Stimulated activated CD8-positive, alpha-beta memory T cell treated with anti-CD3 and anti-CD28 coated beads, Interleukin-15, amount 100 ng/mL, for 4 hours (primary cell): ENCODE measurements at places on chromosomes 5 and 9.

DNA sequence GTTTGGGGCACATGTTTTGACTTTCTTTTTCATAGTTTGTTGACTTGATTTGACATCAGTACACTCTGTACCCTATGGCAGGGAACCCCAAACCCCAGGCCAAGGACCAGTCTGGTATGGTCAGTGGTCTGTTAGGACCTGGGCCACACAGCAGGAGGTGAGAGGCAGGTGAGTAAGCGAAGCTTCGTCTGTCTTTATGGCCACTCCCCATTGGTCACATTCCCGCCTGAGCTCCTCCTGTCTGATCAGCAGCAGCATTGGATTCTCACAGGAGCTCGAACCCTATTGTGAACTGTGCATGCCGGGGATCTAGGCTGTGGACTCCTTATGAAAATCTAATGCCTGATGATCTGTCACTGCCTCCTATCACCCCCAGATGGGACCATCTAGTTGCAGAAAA, 88.0 kb downstream of the TENT4A start:
- DNase-seq, result no peak

DNA sequence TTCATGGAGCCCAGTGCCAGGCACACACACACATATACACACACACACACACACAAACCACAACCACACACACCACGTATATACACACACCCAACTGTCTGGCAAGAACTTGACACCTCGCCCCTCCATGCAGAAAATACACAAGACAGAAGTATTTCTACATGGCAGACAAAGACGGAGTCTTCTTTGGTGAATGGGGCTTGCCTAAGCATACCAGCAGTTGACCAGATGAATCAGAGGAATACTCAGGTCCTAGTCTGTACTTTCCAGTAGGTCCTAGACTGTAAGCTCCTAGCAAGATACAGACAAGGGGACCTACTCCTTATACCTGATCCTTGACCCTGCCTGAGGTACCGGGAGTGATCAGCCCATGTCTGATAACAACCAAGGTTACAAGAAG, 60.1 kb downstream of the SIL1 start:
- no peak for DNase-seq

DNA sequence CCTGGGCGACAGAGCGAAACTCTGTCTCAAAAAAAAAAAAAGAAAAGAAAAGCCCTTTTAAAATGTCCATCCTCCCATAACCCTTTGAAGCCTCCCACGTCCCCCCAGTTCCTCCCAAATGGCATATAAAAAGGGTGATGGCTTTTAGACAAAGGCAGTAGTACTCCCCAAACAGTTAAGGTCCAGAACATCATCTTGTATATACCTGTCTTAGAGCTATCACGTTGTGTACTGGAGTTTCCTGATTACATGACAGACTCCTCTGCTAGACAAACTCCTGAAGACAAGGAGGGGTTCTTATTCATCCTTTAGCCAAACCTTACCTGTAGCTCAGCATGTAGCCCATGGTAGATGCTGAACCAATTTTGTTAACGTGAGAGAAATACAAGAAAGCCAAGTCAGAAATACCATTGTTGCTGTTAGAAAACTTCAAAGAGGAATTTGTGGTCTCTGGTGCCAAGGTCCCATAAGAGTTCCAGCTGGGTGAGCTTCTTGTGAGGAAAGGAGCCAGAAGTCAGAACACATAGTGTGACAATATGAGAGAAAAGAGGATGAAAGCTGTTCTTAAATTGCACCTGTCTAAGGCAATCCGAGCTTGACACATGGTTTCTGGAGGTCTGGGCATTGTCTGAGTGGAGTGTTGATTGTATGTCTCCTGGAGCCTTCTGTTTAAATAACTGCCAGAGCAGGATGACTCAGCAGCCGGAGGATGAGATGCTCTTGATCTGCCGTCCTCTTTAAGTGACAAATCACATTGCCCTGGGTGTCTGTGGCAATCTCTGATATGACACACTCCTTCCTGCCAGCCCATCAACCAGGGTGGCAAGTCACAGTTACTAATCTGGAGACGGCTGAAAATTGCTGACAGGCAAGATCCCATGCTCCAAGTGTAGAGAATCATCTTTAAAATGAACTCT, 69.1 kb downstream of the ARRDC3 start:
- peak; percentile 67 for DNase-seq

GRCh38 chr9:88678431-88678830, 143.5 kb downstream of the NXNL2 start:
- DNase-seq, result no peak

DNA sequence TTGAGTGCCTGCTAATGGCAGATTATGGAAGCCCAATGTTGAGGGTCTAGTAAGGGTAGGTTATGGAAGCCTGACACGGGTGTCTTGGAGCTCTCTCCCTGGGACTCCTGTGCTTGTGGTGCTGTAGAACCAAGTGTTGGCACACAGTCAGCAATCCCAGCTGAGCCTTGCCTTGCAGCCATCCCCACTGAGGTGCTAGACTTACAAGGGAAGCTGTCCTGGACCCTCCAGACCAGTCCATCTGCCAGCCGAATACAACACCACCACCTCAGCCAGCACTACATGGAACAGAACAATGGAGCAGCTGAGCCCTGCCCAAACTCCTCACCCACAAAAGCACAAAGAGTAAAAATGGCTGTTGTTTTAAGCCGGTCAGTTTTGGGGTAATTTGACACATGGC, 90.5 kb upstream of the DNAH5 start:
- DNase-seq, result no peak

- DNase-seq, result no peak
Observed at GRCh38 chr9:109387206-109387605, 66.3 kb upstream of the EPB41L4B start.

DNA sequence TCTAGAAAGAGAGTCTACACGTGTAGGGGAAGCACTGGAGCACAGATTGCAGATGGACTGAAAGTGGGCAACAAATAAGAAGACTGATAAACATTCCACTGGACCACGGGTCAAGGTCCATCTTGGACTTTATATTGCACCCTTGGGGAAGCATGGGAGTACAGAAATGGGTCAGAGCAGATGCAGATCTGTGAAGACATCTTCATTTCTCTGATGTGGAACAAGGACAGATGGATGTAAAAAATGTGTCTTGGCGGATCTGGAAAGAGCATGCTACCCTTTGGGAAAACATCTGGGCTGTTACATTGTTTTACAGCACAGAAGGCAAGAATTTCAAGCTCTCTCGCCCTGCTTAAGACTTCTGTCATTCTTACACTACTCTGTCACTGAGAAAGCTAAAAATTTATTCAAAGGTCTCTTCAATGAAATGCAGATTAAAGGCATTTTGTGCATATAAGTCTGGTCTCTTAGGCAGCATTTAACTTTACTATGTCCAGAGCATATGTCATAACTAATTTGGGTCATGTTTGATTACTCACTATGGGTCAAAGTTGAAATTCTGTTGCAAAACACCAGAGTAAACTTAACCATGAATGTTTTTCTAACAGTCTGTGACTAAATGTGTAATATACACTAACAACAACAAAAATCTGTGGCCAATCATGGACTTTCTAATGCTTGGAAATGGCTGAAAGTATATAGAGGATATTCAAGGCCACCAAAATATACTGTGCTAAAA, 756.4 kb upstream of the DMAC1 start:
- no peak for DNase-seq

DNA sequence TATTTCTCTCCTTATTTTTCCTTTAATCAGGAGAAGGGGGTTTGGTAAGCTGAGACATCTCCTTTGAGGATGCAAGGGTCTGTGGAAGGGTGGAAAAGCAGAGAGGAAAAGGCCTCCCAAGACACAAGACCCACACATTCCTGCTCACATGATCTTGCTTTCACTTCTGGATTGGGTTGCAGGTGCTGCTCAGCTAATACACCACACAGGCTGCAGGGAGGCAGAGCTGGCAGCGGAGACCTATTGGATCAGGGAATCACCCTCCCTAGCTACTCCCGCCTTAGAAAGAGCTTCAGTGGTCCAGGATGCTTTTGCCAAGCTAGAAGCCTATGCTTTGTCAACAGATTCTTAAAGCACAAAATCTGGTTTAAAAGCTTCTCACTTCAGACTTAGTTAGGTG, 87.6 kb upstream of the IL33 start:
- DNase-seq, result no peak

DNA sequence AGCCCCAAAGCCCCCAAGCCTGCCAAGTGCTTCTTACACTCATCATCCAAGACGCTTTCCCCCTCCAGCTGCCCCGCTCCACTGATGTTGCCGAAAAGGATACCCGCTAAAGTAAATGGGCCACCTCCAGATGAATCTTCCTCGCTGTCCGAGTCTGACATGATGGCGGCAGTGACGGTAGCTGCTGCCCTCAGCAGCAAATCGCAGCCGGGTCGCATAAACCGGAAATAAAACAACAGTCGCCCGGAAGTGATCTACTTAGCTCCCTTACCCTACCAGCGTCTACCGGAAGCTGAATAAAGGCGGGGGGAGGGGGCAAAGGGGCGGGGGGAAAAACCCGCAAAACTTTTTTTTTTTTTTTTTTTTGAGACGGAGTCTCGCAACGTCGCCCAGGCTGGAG, at the start of gene TAF1L:
Gene TAF1L (minus strand): TSS at position 308 of the 400 bp plus-strand sequence. CDS start 90 bp downstream, at position 218.
- DNase-seq, result no peak

DNA sequence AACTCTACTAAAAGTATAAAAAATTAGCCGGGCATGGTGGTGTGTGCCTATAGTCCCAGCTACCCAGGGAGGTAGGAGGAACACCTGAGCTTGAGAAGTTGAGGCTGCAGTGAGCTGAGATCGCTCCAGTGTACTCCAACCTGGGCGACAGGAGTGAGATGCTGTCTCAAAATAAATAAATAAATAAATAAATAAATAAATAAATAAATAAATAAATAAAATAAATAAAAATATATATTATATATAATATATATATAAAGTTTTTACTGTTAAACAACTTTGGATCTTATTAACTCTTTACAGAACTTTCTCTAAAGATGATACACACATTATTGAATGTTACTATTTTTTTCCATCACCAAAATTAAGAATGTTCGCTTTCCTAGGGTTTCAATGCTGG, 38.4 kb downstream of the HMGCR start:
- DNase-seq, result no peak

GRCh38 chr5:191036-191948, at the start of gene LRRC14B:
LRRC14B (plus strand) TSS chr5:191495; CDS start chr5:191539, 44 bp downstream.
- no peak for DNase-seq

- DNase-seq, result no peak
Observed at GRCh38 chr5:142636698-142637324, 49.1 kb downstream of the FGF1 start.

GRCh38 chr5:123138774-123139173, 49.7 kb downstream of the PRDM6 start:
- no peak for DNase-seq

- DNase-seq, result no peak
Observed at GRCh38 chr5:74649421-74649973, 9.0 kb upstream of the ENC1 start.

- no peak for DNase-seq
Observed at GRCh38 chr9:82231411-82231810, 242.8 kb downstream of the SPATA31D1 start.

DNA sequence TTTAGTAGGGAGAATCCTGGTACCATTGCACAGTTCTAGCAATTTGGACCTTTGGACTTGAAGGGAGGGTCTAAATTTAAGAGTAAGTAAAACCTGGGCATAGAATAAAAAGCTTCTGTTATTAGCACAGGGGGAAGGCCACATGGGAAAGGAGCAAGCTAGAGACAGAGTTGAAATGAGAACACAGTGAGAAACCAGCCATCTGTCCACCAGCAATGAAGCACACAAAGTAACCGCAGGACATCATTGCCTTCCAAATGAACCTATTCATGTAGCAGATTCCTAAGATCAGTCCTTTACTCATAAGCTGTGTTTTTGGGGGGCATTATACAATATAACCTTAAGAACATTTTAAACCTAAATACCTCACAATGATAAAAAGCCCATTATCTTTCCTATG, 407.4 kb downstream of the HCN1 start:
- DNase-seq, result no peak

GRCh38 chr5:120848883-120849282, 384.8 kb downstream of the PRR16 start:
- no peak for DNase-seq

DNA sequence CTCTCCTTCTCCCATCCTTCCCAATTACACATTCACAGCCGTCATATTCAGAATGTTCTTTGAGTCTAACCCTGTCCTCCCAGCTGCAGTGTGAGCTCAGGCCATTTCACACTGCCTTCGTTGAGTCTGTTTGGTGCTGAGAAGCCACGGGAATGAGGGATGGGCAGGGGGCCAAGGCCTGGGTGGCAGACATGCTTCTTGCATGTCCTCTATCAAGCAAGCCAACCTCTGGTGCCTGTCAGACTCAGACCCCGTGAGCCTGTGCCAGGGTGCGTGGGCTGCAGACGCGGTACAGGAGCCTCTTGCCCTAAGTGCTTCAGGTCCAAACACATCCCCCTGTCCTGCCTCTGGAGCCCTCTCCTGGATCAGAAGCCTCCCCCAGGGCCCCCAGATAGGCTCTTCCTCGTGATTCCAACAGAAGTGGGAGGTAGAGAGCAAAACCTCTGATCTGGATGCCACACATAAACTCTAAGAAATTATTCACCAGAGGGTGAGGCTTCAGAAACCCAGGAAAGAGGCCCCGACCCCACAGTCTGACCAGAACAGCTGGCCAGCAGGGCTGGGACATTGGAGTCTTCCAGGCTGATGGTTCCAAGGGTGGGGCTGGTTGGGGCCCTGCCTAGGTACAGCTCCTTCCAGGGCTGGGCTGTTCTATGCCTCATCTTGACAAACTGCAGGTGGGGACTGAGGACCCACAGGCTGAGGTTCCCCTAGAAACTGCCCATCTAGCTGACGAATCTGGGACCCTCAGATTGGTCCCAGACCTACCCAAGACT, 46.7 kb upstream of the CDKN2AIPNL start:
- DNase-seq, result no peak

DNA sequence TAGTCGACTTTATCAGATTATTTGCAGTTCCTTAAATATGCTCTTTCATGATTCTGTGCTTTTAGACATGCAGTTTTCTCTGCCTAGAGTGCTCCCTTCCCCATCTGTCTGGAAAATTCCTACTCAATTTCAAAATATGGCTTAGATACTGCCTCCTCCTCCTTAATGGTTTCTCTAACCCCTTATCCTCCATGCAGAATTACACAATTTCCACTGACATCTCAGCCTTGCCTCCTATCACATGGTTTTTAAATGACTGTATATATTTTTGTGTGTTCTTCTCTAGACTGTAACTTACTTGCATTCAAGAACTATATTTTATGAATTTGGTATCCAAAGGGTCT, 85.2 kb downstream of the SLC44A1 start:
- no peak for DNase-seq

GRCh38 chr9:97761879-97762278, 64.7 kb upstream of the XPA start:
- no peak for DNase-seq

GRCh38 chr5:55544341-55544740, 9.6 kb upstream of the PLPP1 start:
- DNase-seq, result no peak

DNA sequence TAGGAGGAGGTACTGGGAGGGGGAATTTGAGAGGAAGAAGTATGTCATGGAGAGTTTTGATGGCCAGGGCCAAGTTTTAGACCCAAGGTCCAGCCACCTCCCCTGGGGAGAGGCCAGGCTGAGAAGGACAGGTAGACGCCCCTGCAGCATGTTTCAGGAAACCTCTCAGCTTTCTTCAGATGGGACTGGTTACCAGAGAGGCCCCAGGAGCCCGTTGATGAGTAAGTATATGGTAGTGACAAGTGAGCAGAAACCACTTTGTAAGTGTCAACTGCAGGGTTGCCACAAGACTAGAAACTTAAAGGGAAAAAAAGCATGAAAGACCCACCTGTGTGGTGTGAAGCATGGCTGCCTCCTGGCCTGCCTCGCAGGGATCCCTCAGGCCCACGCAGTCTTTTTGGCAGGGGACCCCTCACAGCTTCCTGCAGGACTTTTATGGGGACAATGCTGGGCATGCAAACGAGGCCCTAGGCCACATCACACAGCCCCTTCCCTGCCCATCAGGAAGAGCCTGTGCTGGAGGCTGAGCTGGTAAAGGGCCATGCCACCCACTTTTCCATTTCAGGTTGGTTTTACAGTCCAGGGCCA, 255.9 kb downstream of the FSTL4 start:
- no peak for DNase-seq
